ENCODE measurements at places on chromosomes 11 and 22. TPM values are rescaled to one million over a fixed set of nuclear protein-coding genes. Genes with fewer than 3 reads are reported as not detected.

CASP1 gene
- total RNA-seq: 32.0 TPM

C1QTNF4 gene
- 0.29 TPM for total RNA-seq

CASP12 gene
- 1.0 TPM for total RNA-seq

MN1 gene
- 8.0 TPM for total RNA-seq

TSGA10IP gene
- total RNA-seq: not detected

APOA5 gene
- not detected for total RNA-seq

NTM gene
- total RNA-seq: 13.2 TPM

FOLR1 gene
- total RNA-seq: 1.2 TPM

SLC43A3 gene
- total RNA-seq: 32.8 TPM

RHOD gene
- 22.1 TPM for total RNA-seq

CALCA gene
- not detected for total RNA-seq

KRTAP5-9 gene
- not detected for total RNA-seq

NRGN gene
- total RNA-seq: 10.6 TPM

SEC14L6 gene
- 0.12 TPM for total RNA-seq

BEST1 gene
- not detected for total RNA-seq

KCNE3 gene
- total RNA-seq: 1.4 TPM

BIK gene
- 0.58 TPM for total RNA-seq

OPCML gene
- total RNA-seq: 0.19 TPM

KCNQ1OT1 gene
- total RNA-seq: 2.2 TPM

MDK gene
- 384 TPM for total RNA-seq

Data from glomerular endothelial cell (primary cell).